AG04450 (cell line): ENCODE measurements at places on chromosomes 16 and 17. TPM values are rescaled to one million over a fixed set of nuclear protein-coding genes. Genes with fewer than 3 reads are reported as not detected.

GRCh38 chr17:21171309-21171922, 42.5 kb downstream of the TMEM11 start:
- DNase-seq = no peak

GRCh38 chr16:5776876-5777275, 679.3 kb upstream of the EEF2KMT start:
- no peak for DNase-seq

DNA sequence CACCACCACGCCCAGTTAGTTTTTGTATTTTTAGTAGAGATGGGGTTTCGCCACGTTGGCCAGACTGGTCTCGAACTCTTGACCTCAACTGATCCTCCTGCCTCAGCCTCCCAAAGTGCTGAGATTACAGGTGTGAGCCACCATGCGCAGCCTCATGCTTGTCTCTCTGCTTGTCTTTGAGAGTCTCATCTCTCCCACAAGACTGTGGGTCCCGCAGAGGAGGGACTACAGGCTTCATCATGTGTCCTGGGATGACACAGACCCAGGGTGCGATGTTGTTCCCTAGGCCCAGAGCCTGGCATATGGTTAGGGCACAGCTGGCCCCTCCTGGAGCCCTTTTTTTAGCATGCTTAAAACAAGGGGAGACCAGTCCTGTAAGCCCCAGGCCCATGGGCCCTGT, 101.9 kb downstream of the NDE1 start:
- DNase-seq = no peak

Gene FSCN2
- 0.26 and 0.41 TPM in 2 replicates for polyA plus RNA-seq
